GM23338 (cell line): ENCODE measurements at places on chromosomes 6 and 20. TPM values are rescaled to one million over a fixed set of nuclear protein-coding genes. Genes with fewer than 3 reads are reported as not detected.

Gene CST4
- not detected in 2 replicates for total RNA-seq

Gene PHF3
- total RNA-seq: 71.0 and 77.3 TPM in 2 replicates

Gene GTSF1L
- total RNA-seq: not detected in 2 replicates

Gene BANF2
- not detected in 2 replicates for total RNA-seq

Gene HLA-DPA1
- 6.6 and 6.9 TPM in 2 replicates for total RNA-seq

Gene DEF6
- total RNA-seq: 5.7 and 7.2 TPM in 2 replicates

Gene MLN
- total RNA-seq: not detected in 2 replicates

Gene TAGAP
- 0.43 TPM in 1 of 2 replicates, not detected in the other for total RNA-seq

Gene FOXQ1
- total RNA-seq: not detected in 2 replicates

Gene TP53INP2
- total RNA-seq: 3.3 and 3.8 TPM in 2 replicates

Gene C6orf58
- not detected in 2 replicates for total RNA-seq

Gene SOBP
- total RNA-seq: 3.0 and 3.1 TPM in 2 replicates

Gene PSORS1C2
- not detected in 2 replicates for total RNA-seq

Gene PRR18
- 0.08 and 0.24 TPM in 2 replicates for total RNA-seq

Gene OPN5
- not detected in 2 replicates for total RNA-seq

Gene SSTR4
- total RNA-seq: not detected in 2 replicates

Gene TSPO2
- total RNA-seq: not detected in 2 replicates

Gene MCCD1
- not detected in 2 replicates for total RNA-seq

Gene PNPLA1
- total RNA-seq: not detected in 2 replicates

Gene THBS2
- total RNA-seq: 40.7 and 44.7 TPM in 2 replicates

Gene SLC16A10
- 30.9 and 37.6 TPM in 2 replicates for total RNA-seq

Gene TNXB
- 3.4 and 6.0 TPM in 2 replicates for total RNA-seq

Gene ELOVL2
- 1.6 and 1.7 TPM in 2 replicates for total RNA-seq

Gene SLC32A1
- total RNA-seq: 0.08 and 0.87 TPM in 2 replicates
